ENCODE measurements at places on chromosomes 5 and 9. TPM values are rescaled to one million over a fixed set of nuclear protein-coding genes. Genes with fewer than 3 reads are reported as not detected.
A peak's percentile ranks its signal among the peaks of the same experiment; 100 is the strongest.

- DNase-seq = peak; percentile 4
Measured at GRCh38 chr5:76638479-76638878, 15.3 kb upstream of the F2RL2 start.

GRCh38 chr9:35814106-35814840, 569 bp downstream of the HINT2 start:
- no peak for DNase-seq

GRCh38 chr5:59587489-59588337, 305.8 kb downstream of the PDE4D start:
- DNase-seq = peak; percentile 19

- no peak for DNase-seq
Measured at GRCh38 chr5:146851133-146851532, 27.4 kb downstream of the PPP2R2B start.

GRCh38 chr5:156126716-156127115, 200.2 kb upstream of the SGCD start:
- DNase-seq = no peak

GRCh38 chr5:88502179-88503040, 233.8 kb upstream of the TMEM161B start:
- peak; percentile 27 for DNase-seq

DNA sequence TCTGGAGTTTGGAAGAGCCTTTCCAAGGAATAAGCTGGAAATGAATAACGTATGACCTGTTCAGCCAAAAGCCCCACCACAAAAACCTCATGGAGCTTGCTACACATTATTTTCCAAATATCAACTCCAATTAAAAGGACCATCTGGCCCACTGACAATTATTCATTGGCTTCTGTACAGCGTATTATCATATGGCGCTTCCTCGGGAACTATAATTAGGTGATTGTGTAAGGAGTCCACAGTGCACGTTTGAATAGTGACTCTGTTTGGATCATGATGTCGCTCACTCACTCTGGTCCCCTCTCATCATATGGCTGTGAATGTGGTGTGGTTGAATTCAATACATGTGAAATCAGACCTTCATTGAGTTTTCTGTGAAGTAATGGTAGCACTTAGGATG, 52.1 kb downstream of the GDNF start:
- no peak for DNase-seq

Gene SLC36A3
- total RNA-seq = not detected

Gene MLANA
- total RNA-seq = not detected

Gene SPAG8
- 5.4 TPM for total RNA-seq

Gene FREM1
- not detected for total RNA-seq

Gene ZNF608
- total RNA-seq = 17.4 TPM

Gene PCDHGA5
- total RNA-seq = 1.7 TPM

Gene NOL6
- 31.9 TPM for total RNA-seq

Gene RNF130
- total RNA-seq = 28.4 TPM

All from B cell (primary cell).